ENCODE measurements at places on chromosomes 7 and 10.

GRCh38 chr10:75400771-75401568, 594 bp downstream of the ZNF503 start:
- DNase-seq = peak; percentile 17
- peaks cover 61% of the 10 kb centered on the region for H3K27me3 ChIP-seq
- peaks cover 2% of the 10 kb centered on the region for H3K36me3 ChIP-seq
- peaks cover 15% of the 10 kb centered on the region for H3K4me1 ChIP-seq
- H3K4me3 ChIP-seq = peak overlapping the region; percentile 82

DNA sequence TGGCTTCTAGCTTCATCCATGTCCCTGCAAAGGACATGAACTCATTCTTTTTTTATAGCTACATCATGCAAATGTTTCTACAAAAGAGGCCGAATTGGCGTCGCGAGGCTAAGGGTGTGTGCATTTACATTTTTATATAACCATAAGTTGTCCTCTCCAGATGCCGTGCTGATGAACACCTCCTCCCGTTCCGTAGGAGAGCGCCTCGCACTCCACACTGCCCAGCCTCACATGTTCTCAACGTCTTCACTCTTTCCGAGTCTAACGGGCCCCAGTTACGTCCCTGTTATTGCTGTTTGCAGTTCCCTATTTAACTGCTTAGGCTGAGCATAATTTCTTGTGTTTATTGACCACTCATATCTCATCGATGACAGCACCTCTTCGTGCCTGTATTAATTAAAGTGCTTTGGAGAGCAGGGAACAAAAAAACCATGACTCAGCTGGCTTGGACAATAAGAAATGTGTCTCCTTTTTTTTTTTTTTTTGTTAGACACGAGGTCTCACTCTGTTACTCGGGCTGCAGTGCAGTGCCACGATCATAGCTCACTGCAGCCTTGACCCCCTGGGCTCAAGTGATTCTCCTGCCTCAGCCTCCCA, 113.5 kb upstream of the SDK1 start:
- no peaks in the 10 kb centered on the region for H3K27me3 ChIP-seq
- H3K27ac ChIP-seq = no peak overlapping the region
- H3K36me3 ChIP-seq = no peaks in the 10 kb centered on the region
- no peak for DNase-seq

- DNase-seq = no peak
- H3K36me3 ChIP-seq = no peaks in the 10 kb centered on the region
- peaks cover 2% of the 10 kb centered on the region for H3K27me3 ChIP-seq
- no peak overlapping the region for H3K4me3 ChIP-seq
- no peak overlapping the region for H3K27ac ChIP-seq
These were observed 211.7 kb upstream of the MKI67 start for GRCh38 chr10:128337860-128338378.

GRCh38 chr10:35058134-35058533, 32.0 kb downstream of the CUL2 start:
- no peaks in the 10 kb centered on the region for H3K27me3 ChIP-seq
- peaks cover 36% of the 10 kb centered on the region for H3K36me3 ChIP-seq
- DNase-seq = no peak
- H3K4me3 ChIP-seq = no peak overlapping the region

GRCh38 chr10:24277771-24278170, 68.8 kb downstream of the KIAA1217 start:
- no peaks in the 10 kb centered on the region for H3K36me3 ChIP-seq
- no peak overlapping the region for H3K4me3 ChIP-seq
- H3K27me3 ChIP-seq = no peaks in the 10 kb centered on the region
- DNase-seq = no peak
- H3K4me1 ChIP-seq = no peaks in the 10 kb centered on the region

- H3K36me3 ChIP-seq = peaks cover 16% of the 10 kb centered on the region
- peaks cover 17% of the 10 kb centered on the region for H3K4me1 ChIP-seq
These were observed 8.3 kb downstream of the CSTF2T start for GRCh38 chr10:51691135-51691534.

DNA sequence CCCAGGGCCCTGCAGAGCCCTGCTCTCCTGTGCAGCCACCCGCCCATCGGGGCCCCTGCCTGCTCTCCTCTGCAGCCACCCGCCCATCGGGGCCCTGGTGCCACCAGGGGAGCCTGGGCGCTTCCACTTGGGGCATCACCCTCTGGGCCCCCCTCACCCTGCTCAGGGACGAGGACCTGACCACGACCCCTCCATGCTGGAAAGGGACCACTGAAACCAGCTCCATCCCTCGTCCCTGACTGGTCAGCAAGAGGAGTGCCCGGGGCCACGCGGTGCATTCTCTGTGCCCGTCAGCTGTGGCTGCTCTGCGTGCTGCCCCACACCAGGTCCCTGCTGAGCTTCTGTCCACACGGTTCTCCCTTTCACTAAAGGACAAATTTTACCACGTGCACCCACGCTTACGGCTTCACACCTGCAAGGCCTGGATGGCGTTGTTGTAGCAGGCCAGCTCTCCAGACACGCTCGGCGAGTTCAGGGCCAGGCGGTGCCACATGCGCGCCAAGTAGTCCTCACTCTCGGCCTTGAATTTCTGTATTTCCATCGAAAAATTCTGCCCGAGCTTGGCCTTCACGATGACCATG, 57.6 kb downstream of the CFAP46 start:
- no peaks in the 10 kb centered on the region for H3K4me1 ChIP-seq
- no peak overlapping the region for H3K4me3 ChIP-seq
- no peaks in the 10 kb centered on the region for H3K27me3 ChIP-seq

- H3K4me3 ChIP-seq = no peak overlapping the region
- H3K4me1 ChIP-seq = no peaks in the 10 kb centered on the region
- H3K36me3 ChIP-seq = no peaks in the 10 kb centered on the region
- DNase-seq = no peak
These were observed 360.9 kb downstream of the NEBL start for GRCh38 chr10:20535897-20536881.

GRCh38 chr10:16009785-16010184, 149.5 kb upstream of the MINDY3 start:
- no peaks in the 10 kb centered on the region for H3K4me1 ChIP-seq
- no peaks in the 10 kb centered on the region for H3K36me3 ChIP-seq
- no peak overlapping the region for H3K4me3 ChIP-seq

- peaks cover 3% of the 10 kb centered on the region for H3K27me3 ChIP-seq
- no peak overlapping the region for H3K4me3 ChIP-seq
- no peak for DNase-seq
- H3K36me3 ChIP-seq = no peaks in the 10 kb centered on the region
These were observed 61.4 kb downstream of the CREB5 start for GRCh38 chr7:28473571-28474281.
